ENCODE measurements at places on chromosomes 6 and 20. TPM values are rescaled to one million over a fixed set of nuclear protein-coding genes. Genes with fewer than 3 reads are reported as not detected.

DNA sequence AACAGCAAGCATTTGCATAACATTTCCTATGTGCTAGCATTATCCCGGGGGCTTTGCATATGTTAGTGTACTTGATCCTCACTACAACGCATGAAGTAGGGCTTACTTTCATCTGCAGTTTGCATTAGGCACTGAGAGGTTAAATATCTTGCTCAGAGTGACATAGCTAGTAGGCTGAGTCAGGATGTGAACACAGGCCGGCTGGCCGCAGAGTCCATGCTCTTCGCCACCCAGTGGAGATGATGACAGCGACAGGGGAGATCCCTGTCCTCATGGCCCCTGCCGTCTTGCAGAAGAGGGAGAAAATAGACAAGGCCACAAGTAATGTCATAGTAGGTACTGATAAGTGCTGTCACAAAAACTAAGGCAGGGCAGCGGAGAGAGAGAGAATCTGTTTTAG is 46.9 kb downstream of the LYRM4 start:
- no peak overlapping the region for H3K27ac ChIP-seq
- DNase-seq: no peak
- H3K27me3 ChIP-seq: no peaks in the 10 kb centered on the region
- no peak overlapping the region for H3K4me3 ChIP-seq

DNA sequence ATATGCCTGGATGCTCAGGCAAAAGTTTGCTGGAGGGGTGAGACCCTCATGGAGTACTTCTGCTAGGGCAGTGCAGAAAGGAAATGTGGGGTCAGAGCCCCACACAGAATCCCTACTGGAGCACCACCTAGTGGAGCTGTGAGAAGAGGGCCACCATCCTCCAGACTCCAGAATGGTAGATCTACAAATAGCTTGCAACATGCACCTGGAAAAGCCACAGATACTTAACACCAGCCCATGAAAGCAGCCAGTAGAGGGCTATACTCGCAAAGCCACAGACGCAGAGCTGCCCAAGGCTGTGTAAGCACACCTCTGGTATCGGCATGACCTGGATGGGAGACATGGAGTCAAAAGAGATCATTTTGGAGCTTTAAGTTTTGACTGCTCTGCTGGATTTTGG is 60.7 kb upstream of the GJE1 start:
- no peak overlapping the region for H3K27ac ChIP-seq
- DNase-seq: no peak
- H3K4me3 ChIP-seq: no peak overlapping the region
- no peaks in the 10 kb centered on the region for H3K4me1 ChIP-seq
- H3K27me3 ChIP-seq: no peaks in the 10 kb centered on the region

DNA sequence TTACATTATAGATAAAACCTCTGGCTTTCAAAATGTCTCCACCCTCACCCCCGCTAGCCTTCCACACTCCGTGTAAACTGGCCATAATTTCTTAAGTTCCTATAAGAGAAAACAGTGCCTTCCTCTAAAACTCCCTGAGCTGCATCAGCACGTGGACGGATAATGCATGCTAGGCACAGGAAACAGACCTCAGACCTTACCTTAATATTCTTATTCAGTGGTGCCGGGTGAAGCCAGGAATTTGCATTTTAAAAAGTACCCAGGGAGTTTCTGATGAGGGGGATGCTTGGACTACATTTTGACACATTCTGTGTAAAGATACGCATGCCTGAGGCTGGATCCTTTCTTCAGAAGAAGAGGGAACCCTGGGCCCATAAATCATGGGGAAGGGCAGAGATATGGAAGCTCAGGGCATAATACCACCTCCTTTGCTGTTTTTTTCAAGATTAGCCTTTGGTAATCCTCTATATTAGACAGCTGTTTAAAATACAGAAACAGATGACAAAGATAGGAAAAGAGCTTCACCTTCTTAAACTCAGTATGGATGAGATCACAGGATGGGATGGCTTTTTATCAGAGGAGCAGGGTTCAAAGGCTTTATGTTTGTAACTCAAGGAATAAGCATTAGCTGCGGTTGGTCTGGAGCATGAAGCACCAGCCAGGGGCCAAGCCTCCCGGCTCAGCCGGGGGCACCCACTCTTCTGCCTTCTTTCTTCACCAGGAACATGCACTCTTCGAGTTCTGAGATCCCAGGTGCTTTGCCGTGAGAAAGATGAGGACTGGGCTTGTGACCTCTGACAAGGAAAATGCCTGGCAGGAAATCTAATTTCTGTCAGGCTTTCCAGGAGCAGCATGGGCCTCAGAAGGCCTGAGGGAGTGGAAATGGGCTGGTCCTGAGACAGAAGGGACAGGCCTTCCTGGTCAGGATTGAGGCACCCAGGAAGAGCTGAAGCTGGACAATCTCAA is 218.1 kb upstream of the SOX4 start:
- H3K4me1 ChIP-seq: no peaks in the 10 kb centered on the region
- H3K27ac ChIP-seq: no peak overlapping the region
- H3K27me3 ChIP-seq: no peaks in the 10 kb centered on the region
- no peak overlapping the region for H3K4me3 ChIP-seq
- no peaks in the 10 kb centered on the region for H3K36me3 ChIP-seq

GRCh38 chr6:119035459-119035858 is 43.0 kb downstream of the FAM184A start:
- no peaks in the 10 kb centered on the region for H3K27me3 ChIP-seq
- DNase-seq: no peak
- no peak overlapping the region for H3K27ac ChIP-seq

- DNase-seq: no peak
- H3K36me3 ChIP-seq: no peaks in the 10 kb centered on the region
Observed at GRCh38 chr20:41234041-41234440, 83.5 kb downstream of the ZHX3 start.

GRCh38 chr6:89433252-89434149 is 549 bp downstream of the ANKRD6 start:
- no peaks in the 10 kb centered on the region for H3K36me3 ChIP-seq
- no peaks in the 10 kb centered on the region for H3K4me1 ChIP-seq
- H3K27ac ChIP-seq: peak overlapping the region; percentile 76
- H3K27me3 ChIP-seq: no peaks in the 10 kb centered on the region
- H3K4me3 ChIP-seq: peak overlapping the region; percentile 42

GRCh38 chr6:127177030-127177922 is 58.8 kb downstream of the RSPO3 start:
- H3K36me3 ChIP-seq: no peaks in the 10 kb centered on the region
- no peak for DNase-seq
- no peaks in the 10 kb centered on the region for H3K27me3 ChIP-seq
- H3K27ac ChIP-seq: no peak overlapping the region

GRCh38 chr6:53382421-53382820 is 33.7 kb upstream of the ELOVL5 start:
- H3K4me3 ChIP-seq: no peak overlapping the region
- H3K4me1 ChIP-seq: no peaks in the 10 kb centered on the region
- no peaks in the 10 kb centered on the region for H3K27me3 ChIP-seq
- no peak overlapping the region for H3K27ac ChIP-seq

- H3K27ac ChIP-seq: peak overlapping the region; percentile 91
- H3K4me1 ChIP-seq: no peaks in the 10 kb centered on the region
Observed at GRCh38 chr20:32189123-32189410, 18.5 kb downstream of the PLAGL2 start.

DNA sequence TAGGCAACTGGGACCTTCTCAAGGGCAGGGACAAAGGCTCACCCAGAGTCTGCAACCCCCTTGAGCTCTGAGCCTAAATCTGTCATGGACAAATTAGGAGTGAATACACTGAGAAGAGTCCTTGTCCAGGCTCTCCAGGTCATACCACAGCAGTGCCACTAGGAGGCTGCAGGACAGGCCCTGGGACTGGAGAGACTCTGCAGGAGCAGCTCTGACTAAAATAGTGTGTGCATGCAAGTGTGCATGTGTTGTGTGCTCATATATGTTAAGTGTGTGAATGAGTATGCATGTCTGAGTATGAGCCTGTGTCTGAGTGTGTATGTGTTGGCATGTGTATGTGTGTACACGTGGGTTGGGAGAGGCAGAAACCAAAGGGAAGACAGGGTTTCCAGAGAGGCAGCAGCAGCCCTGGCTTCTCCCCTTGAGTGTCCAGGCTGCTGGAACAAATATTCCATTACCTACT is 27.1 kb downstream of the MRPL14 start:
- H3K27ac ChIP-seq: no peak overlapping the region
- no peaks in the 10 kb centered on the region for H3K27me3 ChIP-seq
- no peak overlapping the region for H3K4me3 ChIP-seq

DNA sequence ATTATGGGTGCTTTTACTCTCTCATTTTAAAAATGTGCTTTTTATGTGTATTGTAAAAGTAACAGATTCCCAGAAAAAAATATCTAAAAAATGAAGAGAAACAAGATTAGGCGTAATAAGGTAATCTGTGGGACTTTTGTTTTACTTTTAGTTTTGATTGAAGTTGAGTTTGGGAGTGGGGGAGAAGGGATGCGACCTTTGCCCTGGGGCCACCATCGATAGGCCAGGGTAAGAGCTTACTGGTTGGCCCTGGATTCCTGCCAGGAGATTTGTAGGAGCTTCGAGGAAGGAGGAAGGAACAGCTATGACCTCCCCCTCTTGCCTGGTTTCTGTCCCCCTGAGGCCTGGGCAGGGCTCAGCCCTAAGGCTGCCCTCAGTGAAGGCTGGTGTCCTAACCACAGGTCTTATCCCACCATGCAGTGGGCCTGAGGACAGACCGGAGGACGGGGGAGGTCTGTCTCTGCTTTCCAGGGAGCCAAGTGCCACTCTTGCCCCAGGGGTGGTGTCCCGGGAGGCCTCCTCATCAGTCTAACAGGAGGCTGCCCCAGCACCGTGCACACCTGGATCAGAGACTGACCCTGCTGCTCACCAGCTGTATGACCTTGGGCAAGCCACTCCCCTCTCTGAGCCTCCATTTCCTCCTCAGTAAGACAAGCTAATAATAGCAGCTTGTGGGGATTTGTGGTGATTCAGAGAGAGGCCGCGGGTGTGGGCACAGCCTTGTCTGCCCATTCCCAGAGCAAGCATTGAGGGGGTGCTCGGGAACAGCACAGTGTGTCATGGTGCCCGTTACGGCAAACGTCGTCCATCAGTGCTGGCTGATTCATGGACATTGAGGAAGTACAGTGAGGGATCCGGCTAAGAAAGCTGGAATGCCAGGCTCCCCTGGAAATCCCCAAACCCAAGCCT is 21.2 kb downstream of the TGM2 start:
- no peak overlapping the region for H3K4me3 ChIP-seq
- peak; percentile 62 for DNase-seq
- peak overlapping the region; percentile 73 for H3K27ac ChIP-seq
- no peaks in the 10 kb centered on the region for H3K27me3 ChIP-seq
- H3K4me1 ChIP-seq: peaks cover 3% of the 10 kb centered on the region

- peak overlapping the region; percentile 39 for H3K27ac ChIP-seq
- H3K4me1 ChIP-seq: no peaks in the 10 kb centered on the region
- H3K36me3 ChIP-seq: no peaks in the 10 kb centered on the region
- no peaks in the 10 kb centered on the region for H3K27me3 ChIP-seq
- no peak overlapping the region for H3K4me3 ChIP-seq
Observed at GRCh38 chr20:6705106-6705766, 62.2 kb upstream of the BMP2 start.

GRCh38 chr6:4928426-4928825 is 75.4 kb downstream of the RPP40 start:
- H3K4me1 ChIP-seq: no peaks in the 10 kb centered on the region
- no peaks in the 10 kb centered on the region for H3K27me3 ChIP-seq
- H3K36me3 ChIP-seq: no peaks in the 10 kb centered on the region
- H3K4me3 ChIP-seq: no peak overlapping the region

DNA sequence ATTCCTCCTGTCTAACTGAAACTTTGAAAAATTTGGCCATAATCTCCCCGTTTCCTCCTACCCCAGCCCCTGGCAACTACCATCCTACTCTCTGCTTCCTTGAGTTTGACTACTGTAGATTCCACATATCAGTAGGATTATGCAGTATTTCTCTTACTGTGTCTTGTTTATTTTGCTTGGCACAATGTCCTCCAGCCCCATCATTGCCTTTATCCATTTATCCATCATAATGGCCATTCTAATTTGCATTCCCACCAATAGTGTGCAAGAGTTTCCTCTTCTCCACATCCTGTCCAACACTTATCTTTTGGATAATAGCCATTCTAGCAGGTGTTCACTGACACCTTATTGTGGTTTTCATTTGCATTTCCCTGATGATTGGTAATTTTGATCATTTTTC is 202.3 kb downstream of the THBS2 start:
- no peaks in the 10 kb centered on the region for H3K36me3 ChIP-seq
- no peak overlapping the region for H3K4me3 ChIP-seq
- no peak for DNase-seq
- H3K27me3 ChIP-seq: no peaks in the 10 kb centered on the region
- no peaks in the 10 kb centered on the region for H3K4me1 ChIP-seq
- no peak overlapping the region for H3K27ac ChIP-seq

DNA sequence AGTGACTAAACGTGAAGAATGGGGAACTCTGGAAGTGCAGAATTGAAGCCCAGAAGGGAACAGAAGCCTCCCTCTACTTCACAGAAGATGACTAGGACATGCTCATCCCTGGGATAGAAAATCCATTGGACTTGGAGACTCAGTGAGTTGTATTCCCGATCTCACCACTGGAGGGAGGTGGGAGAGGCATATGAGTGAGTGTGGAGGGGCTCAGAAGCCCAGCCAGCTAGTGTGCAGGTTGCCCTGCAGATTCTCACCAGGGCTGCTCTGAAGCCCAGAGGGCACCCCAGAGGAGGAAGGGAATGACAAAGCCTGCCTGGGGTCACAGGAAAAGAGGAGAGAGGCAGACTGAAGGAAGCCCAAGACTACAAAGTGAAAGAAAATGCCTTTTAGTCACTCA is 42.1 kb upstream of the HLA-E start:
- H3K27ac ChIP-seq: no peak overlapping the region
- no peaks in the 10 kb centered on the region for H3K4me1 ChIP-seq
- H3K4me3 ChIP-seq: no peak overlapping the region

GRCh38 chr6:97765461-97765860 is 482.4 kb upstream of the MMS22L start:
- no peak for DNase-seq
- no peaks in the 10 kb centered on the region for H3K36me3 ChIP-seq
- H3K4me3 ChIP-seq: no peak overlapping the region
- no peaks in the 10 kb centered on the region for H3K27me3 ChIP-seq
- H3K27ac ChIP-seq: no peak overlapping the region
- H3K4me1 ChIP-seq: no peaks in the 10 kb centered on the region

The TSPYL4 gene
- 34.9 TPM for total RNA-seq

The RIPPLY2 gene
- total RNA-seq: not detected

The WFDC5 gene
- not detected for total RNA-seq

The SEL1L2 gene
- total RNA-seq: 1.3 TPM

The TREM1 gene
- 1.9 TPM for total RNA-seq

The SRMS gene
- total RNA-seq: not detected
